Immature natural killer cell (primary cell): ENCODE measurements at places on chromosomes 5 and 9.

DNA sequence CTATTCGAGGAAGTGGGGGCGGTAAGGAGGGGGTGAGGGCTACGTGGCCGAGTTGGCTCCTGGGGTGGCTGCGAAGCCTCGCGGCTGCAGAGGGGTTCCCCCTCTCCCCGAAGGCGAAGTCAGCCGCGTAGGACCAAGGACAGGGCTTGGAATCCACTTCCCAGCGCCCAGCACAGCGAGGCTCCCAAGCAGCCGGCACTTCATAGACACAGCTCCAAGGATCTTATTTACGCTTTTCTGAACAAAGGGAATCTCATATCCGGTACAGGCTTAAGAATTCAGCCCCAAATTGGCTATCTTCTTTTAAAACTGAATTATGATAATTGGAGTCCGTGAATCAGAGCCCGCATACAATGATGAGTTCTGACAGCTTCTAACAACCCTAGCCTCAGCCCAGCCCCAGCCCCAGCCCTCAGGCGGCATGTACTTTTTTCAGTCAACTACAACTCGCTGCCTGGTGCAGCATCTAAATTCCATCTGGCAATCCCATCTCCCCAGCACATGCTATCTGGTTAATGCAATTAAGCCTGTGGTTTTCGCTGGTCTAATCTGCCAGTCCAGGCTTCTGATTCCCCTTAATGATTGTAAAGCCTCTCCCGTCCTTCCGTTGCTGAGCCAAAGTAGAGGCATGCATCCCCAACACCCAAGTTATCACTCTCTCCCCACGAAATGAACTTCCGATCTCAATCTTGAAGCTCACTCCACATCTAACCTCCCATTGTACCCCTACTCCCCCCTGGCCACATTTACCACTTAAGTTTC is 1.0 kb downstream of the ELAVL2 start:
- H3K27me3 ChIP-seq = peaks cover 21% of the 10 kb centered on the region
- H3K4me3 ChIP-seq = no peak overlapping the region
- H3K36me3 ChIP-seq = no peaks in the 10 kb centered on the region
- H3K27ac ChIP-seq = no peak overlapping the region
- H3K4me1 ChIP-seq = no peaks in the 10 kb centered on the region

DNA sequence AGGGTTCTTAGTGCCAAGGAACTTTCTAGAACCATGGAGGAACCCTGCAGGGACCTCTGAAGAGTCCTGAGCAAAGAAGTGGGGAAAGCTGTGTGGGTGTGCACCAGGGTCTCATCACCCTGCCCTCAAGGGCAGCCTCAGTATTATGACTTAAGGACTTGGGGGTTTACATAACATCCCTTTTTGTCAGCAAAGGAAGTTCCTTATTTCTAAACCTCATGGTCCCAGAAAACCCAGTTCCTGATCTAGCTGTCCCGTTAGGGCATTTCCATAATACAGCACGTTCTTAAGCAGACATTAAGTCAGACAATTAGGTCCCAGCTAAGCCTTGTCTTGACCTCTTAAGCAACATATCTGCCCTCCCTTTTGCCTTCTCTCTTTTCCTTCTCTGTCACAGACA is 57.3 kb downstream of the DAPK1 start:
- no peak overlapping the region for H3K27ac ChIP-seq
- no peaks in the 10 kb centered on the region for H3K36me3 ChIP-seq
- H3K27me3 ChIP-seq = peaks cover 2% of the 10 kb centered on the region
- no peak overlapping the region for H3K4me3 ChIP-seq
- DNase-seq = no peak

GRCh38 chr5:157471709-157472108 is 11.7 kb downstream of the NIPAL4 start:
- no peak for DNase-seq
- H3K27me3 ChIP-seq = peaks cover 3% of the 10 kb centered on the region
- no peaks in the 10 kb centered on the region for H3K36me3 ChIP-seq
- H3K4me3 ChIP-seq = no peak overlapping the region
- no peak overlapping the region for H3K27ac ChIP-seq

DNA sequence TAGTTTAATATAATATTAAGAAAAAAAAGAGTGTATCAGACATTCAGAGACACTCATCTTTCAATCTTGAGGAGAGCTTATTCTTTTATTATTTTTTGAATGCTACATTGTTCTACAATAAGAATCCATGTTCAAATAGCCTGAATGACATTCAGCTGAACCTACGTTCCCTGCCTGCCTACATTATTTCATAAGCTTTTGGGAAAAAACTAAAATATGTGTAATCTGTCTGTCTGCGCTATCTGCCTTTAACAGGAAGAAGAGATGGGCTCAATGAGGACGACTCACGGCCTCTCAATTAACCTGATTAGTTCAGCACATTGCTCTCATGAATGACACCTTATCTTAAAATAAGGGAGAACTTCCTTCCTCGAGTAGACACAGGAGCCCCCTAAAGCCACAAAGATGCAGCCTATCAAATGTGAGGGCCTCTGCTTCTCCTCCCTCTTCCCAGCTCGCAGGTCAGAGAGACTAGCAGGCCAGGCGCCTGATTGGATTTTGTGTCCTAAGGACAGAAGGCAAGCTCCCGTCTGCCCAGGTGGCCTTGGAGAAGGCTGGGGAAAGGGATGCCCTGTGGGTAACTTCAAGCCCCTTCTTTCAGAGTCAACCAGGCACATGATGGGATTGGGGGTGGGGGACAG is 37.8 kb downstream of the EBF1 start:
- H3K36me3 ChIP-seq = no peaks in the 10 kb centered on the region
- no peaks in the 10 kb centered on the region for H3K27me3 ChIP-seq
- no peaks in the 10 kb centered on the region for H3K4me1 ChIP-seq
- no peak overlapping the region for H3K4me3 ChIP-seq

DNA sequence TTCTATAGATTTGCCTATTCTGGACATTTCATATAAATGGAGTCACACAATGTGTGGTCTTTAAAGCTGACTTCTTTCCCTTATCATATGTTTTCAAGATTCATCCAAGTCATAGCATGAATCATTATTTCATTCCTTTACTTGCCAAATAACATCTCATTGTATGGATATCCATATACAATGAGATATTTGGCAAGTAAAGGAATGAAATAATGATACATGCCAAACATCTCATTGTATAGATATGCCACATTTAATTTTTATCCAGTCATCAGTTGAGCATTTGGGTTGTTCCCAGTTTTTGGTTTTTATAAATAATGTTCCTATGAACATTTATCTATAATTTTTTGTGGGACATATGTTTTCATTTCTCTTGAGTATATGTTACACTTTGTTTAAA is 20.5 kb upstream of the OR2K2 start:
- H3K4me3 ChIP-seq = no peak overlapping the region
- no peaks in the 10 kb centered on the region for H3K4me1 ChIP-seq
- no peak for DNase-seq
- no peaks in the 10 kb centered on the region for H3K36me3 ChIP-seq

DNA sequence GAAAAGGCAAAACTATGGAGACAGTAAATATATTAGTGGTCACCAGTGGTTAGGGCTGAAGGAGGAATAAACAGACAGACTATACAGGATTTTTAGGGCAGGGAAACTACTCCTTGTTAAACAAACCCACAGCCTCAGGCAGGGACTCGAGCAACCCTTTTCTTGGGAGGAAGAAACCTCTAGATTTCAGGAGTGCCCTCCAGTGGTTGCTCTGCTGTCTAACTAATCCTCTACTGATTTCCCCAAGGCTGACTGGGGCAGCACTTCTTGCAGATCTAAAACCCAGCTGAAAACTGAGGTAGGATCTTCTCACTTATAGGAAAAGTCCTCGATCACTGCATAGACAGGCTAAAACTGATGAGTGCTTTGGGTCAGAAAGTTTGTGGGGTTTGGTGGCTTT is 176.8 kb downstream of the ISOC1 start:
- no peaks in the 10 kb centered on the region for H3K27me3 ChIP-seq
- no peak overlapping the region for H3K27ac ChIP-seq
- H3K4me1 ChIP-seq = no peaks in the 10 kb centered on the region
- H3K4me3 ChIP-seq = no peak overlapping the region
- no peak for DNase-seq
- no peaks in the 10 kb centered on the region for H3K36me3 ChIP-seq

GRCh38 chr5:165616490-165617405 is 2111.3 kb downstream of the MAT2B start:
- H3K36me3 ChIP-seq = no peaks in the 10 kb centered on the region
- H3K27ac ChIP-seq = no peak overlapping the region
- no peaks in the 10 kb centered on the region for H3K4me1 ChIP-seq

- no peak overlapping the region for H3K4me3 ChIP-seq
- H3K36me3 ChIP-seq = peaks cover 3% of the 10 kb centered on the region
- no peaks in the 10 kb centered on the region for H3K4me1 ChIP-seq
These were observed 7.7 kb downstream of the AOPEP start for GRCh38 chr9:94734054-94734754.

- no peak overlapping the region for H3K4me3 ChIP-seq
- H3K27ac ChIP-seq = no peak overlapping the region
- peaks cover 2% of the 10 kb centered on the region for H3K27me3 ChIP-seq
- H3K4me1 ChIP-seq = no peaks in the 10 kb centered on the region
These were observed 159.5 kb upstream of the ERCC6L2 start for GRCh38 chr9:95715868-95716435.

DNA sequence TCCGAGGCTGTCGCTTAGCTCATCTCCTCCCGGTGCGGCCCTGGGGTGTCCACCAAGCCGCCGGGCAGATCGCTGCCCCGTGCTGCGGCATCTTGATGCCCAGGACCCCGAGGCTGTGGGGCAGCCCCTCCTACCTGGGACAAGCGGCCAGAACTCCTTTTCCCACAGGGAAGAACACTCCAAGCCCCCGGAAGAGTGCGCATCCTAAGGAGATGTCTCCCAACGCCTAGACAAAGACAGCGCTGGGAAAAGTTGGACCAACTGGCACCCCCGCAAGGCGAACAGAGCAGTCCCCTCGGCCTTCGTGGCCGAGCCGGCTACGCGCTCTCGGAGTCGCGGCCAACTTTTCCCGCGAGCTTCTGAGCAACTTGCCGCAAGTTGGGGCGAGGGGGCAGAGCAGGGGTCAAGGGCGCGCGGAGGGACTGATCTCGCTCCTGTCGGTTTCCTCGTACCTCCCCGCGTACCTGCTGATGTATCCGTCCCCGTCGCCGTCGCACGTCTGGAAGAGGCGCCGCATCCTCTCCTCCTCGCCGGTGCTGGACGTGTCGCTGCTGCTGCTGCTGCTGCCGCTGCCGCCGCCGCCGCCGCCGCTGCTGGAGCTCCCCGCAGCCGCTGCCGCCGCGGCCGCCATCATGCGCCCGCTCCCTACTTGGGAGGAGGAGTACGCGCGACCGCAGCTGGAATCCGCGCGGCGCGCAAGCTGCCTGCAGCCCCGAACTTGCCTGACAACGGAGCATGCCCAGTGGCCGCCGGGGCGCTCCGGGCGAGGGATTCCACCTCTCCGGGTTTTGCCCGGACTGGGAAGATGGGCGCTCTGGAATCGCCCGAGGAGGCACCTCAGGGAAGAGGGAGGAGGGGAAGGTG is at the start of gene MCC:
Gene MCC (minus strand): TSS at position 673 of the 864 bp plus-strand sequence.
- H3K4me1 ChIP-seq = peaks cover 9% of the 10 kb centered on the region
- peaks cover 30% of the 10 kb centered on the region for H3K27me3 ChIP-seq
- H3K4me3 ChIP-seq = peak within 1 kb of the TSS; percentile 32
- DNase-seq = no peak
- H3K36me3 ChIP-seq = no peaks in the 10 kb centered on the region

- no peaks in the 10 kb centered on the region for H3K36me3 ChIP-seq
- no peak overlapping the region for H3K27ac ChIP-seq
- peaks cover 6% of the 10 kb centered on the region for H3K4me1 ChIP-seq
- no peak for DNase-seq
These were observed 28.3 kb downstream of the ARHGEF28 start for GRCh38 chr5:73654171-73654811.

GRCh38 chr5:128962211-128962610 is 3.1 kb upstream of the SLC27A6 start:
- no peak for DNase-seq
- H3K27me3 ChIP-seq = peaks cover 1% of the 10 kb centered on the region
- no peak overlapping the region for H3K4me3 ChIP-seq
- no peak overlapping the region for H3K27ac ChIP-seq
- no peaks in the 10 kb centered on the region for H3K36me3 ChIP-seq

DNA sequence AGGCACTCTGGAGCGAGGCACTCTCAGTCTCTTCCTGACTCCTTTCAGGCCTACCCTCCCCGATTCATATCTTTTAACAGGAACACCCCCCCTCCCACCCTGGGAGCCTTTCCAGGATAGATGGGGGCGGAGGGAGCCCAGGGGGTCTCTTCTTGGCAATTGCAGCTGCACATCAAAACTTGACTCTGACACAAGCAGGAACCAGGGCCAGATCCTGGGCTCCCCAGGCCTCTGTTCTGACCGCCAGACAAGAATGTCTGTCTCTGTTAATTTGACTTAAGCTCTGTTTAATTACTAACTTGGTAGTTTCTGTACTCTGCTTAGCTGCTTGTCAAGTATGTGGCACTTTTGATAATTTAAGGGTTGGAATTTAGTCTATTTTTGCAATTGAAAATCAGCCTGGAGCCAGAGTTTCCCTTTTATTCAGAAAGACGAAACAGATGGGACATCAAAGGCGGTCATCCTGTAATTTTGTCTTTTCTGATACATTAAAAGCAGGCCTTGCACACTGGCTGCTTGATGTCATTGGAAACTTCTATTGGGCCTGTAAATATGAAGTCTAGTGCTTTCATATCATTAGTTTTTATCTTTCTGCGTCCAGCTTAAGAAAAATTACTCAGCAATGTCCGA is 43.3 kb downstream of the ACTL7B start:
- H3K4me1 ChIP-seq = no peaks in the 10 kb centered on the region
- H3K27me3 ChIP-seq = peaks cover 11% of the 10 kb centered on the region
- H3K36me3 ChIP-seq = no peaks in the 10 kb centered on the region
- no peak for DNase-seq
- H3K4me3 ChIP-seq = no peak overlapping the region
- H3K27ac ChIP-seq = no peak overlapping the region

DNA sequence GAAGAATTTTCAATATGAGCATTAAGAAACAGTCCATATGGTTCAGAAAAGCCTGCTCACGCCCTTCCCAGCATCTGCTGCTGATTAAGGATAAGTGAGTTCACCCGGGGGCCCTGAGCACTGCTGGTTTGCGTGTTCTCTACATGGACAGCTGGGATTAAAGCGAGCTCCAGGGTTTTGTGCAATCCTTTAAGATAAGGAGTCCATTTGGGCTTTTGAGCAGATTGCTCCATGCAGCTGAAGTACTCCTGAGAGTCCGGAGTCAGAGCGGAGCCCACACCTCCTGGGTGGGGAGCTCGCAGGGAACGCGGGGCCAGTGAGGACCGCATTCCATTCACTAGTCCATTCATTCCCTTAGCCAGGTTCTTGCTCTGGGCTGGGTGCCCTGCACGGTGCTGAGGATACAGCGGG is 149.3 kb upstream of the COL5A1 start:
- H3K4me1 ChIP-seq = no peaks in the 10 kb centered on the region
- no peak for DNase-seq
- H3K36me3 ChIP-seq = no peaks in the 10 kb centered on the region
- H3K4me3 ChIP-seq = no peak overlapping the region

- no peak overlapping the region for H3K4me3 ChIP-seq
- peak overlapping the region; percentile 74 for H3K27ac ChIP-seq
- peaks cover 8% of the 10 kb centered on the region for H3K36me3 ChIP-seq
- no peak for DNase-seq
These were observed 30.2 kb downstream of the SNX18 start for GRCh38 chr5:54547711-54548250.

DNA sequence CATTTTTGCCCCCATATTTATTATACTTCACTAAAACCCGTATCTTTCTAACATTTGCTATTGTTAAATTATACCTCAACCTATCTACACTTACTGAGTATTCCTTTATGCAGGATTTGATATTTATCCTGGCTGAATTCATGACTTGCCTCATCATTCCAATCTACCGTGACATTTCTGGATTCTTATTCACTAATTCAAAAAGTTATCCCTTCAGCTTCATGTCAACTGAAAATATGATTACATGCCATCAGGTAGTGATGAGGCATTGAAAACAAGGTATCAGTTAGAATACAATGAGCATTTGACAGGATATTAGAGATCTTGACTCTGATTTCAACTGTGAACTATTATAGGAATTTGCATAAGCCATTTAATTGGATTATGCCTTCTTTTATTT is 2171.9 kb upstream of the WWC1 start:
- no peak overlapping the region for H3K27ac ChIP-seq
- no peak for DNase-seq
- no peak overlapping the region for H3K4me3 ChIP-seq
- no peaks in the 10 kb centered on the region for H3K27me3 ChIP-seq
- H3K4me1 ChIP-seq = no peaks in the 10 kb centered on the region
